Cardiac muscle cell (in vitro differentiated cells and primary cell): ENCODE measurements at places on chromosomes 12 and 14. TPM values are rescaled to one million over a fixed set of nuclear protein-coding genes. Genes with fewer than 3 reads are reported as not detected.

The ANHX gene
- not detected in 2 replicates for polyA plus RNA-seq

The PTHLH gene
- polyA plus RNA-seq: 0.20 TPM in 1 of 2 replicates, not detected in the other

DNA sequence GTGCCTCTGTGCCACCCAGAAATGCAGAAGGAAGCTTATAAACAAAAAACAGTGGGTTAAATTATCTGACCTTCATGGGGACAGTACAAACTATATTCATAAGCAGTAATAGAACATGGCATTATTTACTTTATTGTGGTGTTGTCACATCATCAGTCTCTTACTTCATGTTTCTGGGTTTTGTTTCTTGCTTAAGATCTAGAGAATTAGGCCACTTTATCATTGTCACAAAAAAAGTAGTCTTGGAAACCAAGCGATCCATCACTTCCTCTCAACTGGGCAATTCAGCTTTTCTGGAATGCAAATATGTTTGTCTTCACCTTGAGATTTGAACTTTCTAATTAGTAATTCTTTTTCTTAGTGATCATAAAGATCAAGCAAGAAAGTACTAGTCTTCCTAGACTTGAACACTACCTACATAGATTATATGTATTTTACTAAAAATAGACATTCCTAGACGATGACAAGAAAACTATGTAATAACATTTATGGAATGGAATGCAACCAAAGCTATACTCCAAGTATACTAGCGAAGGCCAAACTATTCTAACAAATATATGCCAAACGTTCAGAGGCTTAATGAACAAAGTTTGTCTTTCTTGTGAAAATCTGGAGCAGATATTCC lies 363.4 kb downstream of the DAD1 start:
- no peak overlapping the region for H3K4me3 ChIP-seq
- H3K36me3 ChIP-seq: no peaks in the 10 kb centered on the region
- DNase-seq: no peak
- H3K27ac ChIP-seq: no peak overlapping the region
- H3K27me3 ChIP-seq: no peaks in the 10 kb centered on the region

The TMEM229B gene
- polyA plus RNA-seq: 0.09 and 0.37 TPM in 2 replicates

The KRT71 gene
- not detected in 2 replicates for polyA plus RNA-seq

- H3K4me3 ChIP-seq: no peak overlapping the region
- H3K4me1 ChIP-seq: no peaks in the 10 kb centered on the region
- DNase-seq: no peak
- H3K36me3 ChIP-seq: no peaks in the 10 kb centered on the region
- H3K27ac ChIP-seq: no peak overlapping the region
- peaks cover 51% of the 10 kb centered on the region for H3K27me3 ChIP-seq
These were observed 15.2 kb downstream of the PLD4 start for GRCh38 chr14:104939666-104940410.

GRCh38 chr12:114439261-114439683 lies 33.3 kb upstream of the TBX5 start:
- H3K4me1 ChIP-seq: peaks cover 8% of the 10 kb centered on the region
- DNase-seq: no peak
- H3K27ac ChIP-seq: no peak overlapping the region
- H3K27me3 ChIP-seq: peaks cover 100% of the 10 kb centered on the region
- H3K4me3 ChIP-seq: no peak overlapping the region
- no peaks in the 10 kb centered on the region for H3K36me3 ChIP-seq

- no peaks in the 10 kb centered on the region for H3K4me1 ChIP-seq
- peak; percentile 84 for DNase-seq
- H3K27ac ChIP-seq: no peak overlapping the region
- H3K4me3 ChIP-seq: no peak overlapping the region
- H3K36me3 ChIP-seq: no peaks in the 10 kb centered on the region
These were observed 284.7 kb downstream of the DUSP6 start for GRCh38 chr12:89067421-89068187.

GRCh38 chr12:80053051-80053790 lies 46.1 kb upstream of the OTOGL start:
- H3K4me1 ChIP-seq: no peaks in the 10 kb centered on the region
- H3K36me3 ChIP-seq: no peaks in the 10 kb centered on the region
- no peak for DNase-seq
- H3K4me3 ChIP-seq: no peak overlapping the region
- no peaks in the 10 kb centered on the region for H3K27me3 ChIP-seq

The ENDOU gene
- polyA plus RNA-seq: 0.95 and 1.3 TPM in 2 replicates

- peaks cover 40% of the 10 kb centered on the region for H3K36me3 ChIP-seq
- peak overlapping the region; percentile 98 for H3K27ac ChIP-seq
- peaks cover 30% of the 10 kb centered on the region for H3K4me1 ChIP-seq
- no peaks in the 10 kb centered on the region for H3K27me3 ChIP-seq
These were observed 6.3 kb downstream of the ZFP36L1 start for GRCh38 chr14:68786491-68787091.

GRCh38 chr12:93144109-93144508 lies 215.0 kb upstream of the EEA1 start:
- H3K4me3 ChIP-seq: no peak overlapping the region
- no peaks in the 10 kb centered on the region for H3K4me1 ChIP-seq
- H3K36me3 ChIP-seq: no peaks in the 10 kb centered on the region
- no peaks in the 10 kb centered on the region for H3K27me3 ChIP-seq
- no peak for DNase-seq

The LRP1-AS gene
- polyA plus RNA-seq: not detected in 2 replicates

- H3K4me3 ChIP-seq: no peak overlapping the region
- H3K27me3 ChIP-seq: no peaks in the 10 kb centered on the region
- no peaks in the 10 kb centered on the region for H3K4me1 ChIP-seq
- DNase-seq: no peak
- H3K36me3 ChIP-seq: peaks cover 27% of the 10 kb centered on the region
These were observed 25.7 kb downstream of the SFSWAP start for GRCh38 chr12:131736446-131737149.

The TSPAN11 gene
- 11.1 and 13.4 TPM in 2 replicates for polyA plus RNA-seq

- no peak overlapping the region for H3K27ac ChIP-seq
- peaks cover 90% of the 10 kb centered on the region for H3K27me3 ChIP-seq
- no peaks in the 10 kb centered on the region for H3K36me3 ChIP-seq
- peak overlapping the region; percentile 51 for H3K4me3 ChIP-seq
- H3K4me1 ChIP-seq: peaks cover 18% of the 10 kb centered on the region
- peak; percentile 74 for DNase-seq
These were observed 7.6 kb upstream of the SIX1 start for GRCh38 chr14:60656686-60657455.

- H3K4me1 ChIP-seq: no peaks in the 10 kb centered on the region
- H3K4me3 ChIP-seq: no peak overlapping the region
- no peak for DNase-seq
- no peak overlapping the region for H3K27ac ChIP-seq
- no peaks in the 10 kb centered on the region for H3K36me3 ChIP-seq
- H3K27me3 ChIP-seq: peaks cover 31% of the 10 kb centered on the region
These were observed 2.0 kb upstream of the ARHGAP9 start for GRCh38 chr12:57481671-57482070.

- no peaks in the 10 kb centered on the region for H3K36me3 ChIP-seq
- H3K4me1 ChIP-seq: no peaks in the 10 kb centered on the region
- no peak overlapping the region for H3K4me3 ChIP-seq
- H3K27me3 ChIP-seq: peaks cover 4% of the 10 kb centered on the region
- H3K27ac ChIP-seq: no peak overlapping the region
These were observed 230.5 kb downstream of the ATP23 start for GRCh38 chr12:58171914-58172313.

The ACOT6 gene
- polyA plus RNA-seq: 0.59 TPM in 1 of 2 replicates, not detected in the other
